ENCODE measurements at places on chromosomes 5 and 9.

GRCh38 chr5:116892993-116893392 lies 318.4 kb upstream of the SEMA6A start:
- no peak for DNase-seq

GRCh38 chr5:96094904-96095303 lies 133.3 kb upstream of the ELL2 start:
- DNase-seq: peak; percentile 26

DNA sequence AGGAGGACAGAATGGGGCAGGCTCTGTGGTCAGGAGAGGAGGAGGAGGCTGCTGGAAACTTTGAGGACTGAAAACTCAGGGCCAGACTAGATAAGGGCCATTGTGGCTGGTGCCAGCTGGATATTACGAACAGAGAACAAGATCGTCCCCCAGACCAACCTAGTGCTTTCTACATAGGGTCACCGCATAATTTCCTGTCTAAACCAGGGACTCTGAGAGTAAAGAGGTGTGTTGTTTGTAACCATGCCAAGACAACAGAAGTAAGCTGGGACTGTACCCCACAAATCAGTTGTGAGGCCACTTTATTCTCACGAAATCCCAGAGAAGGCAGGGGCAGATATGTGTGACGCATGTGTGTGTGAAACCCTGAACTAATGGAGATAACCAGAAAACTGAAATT lies 20.3 kb upstream of the GFPT2 start:
- no peak for DNase-seq

DNA sequence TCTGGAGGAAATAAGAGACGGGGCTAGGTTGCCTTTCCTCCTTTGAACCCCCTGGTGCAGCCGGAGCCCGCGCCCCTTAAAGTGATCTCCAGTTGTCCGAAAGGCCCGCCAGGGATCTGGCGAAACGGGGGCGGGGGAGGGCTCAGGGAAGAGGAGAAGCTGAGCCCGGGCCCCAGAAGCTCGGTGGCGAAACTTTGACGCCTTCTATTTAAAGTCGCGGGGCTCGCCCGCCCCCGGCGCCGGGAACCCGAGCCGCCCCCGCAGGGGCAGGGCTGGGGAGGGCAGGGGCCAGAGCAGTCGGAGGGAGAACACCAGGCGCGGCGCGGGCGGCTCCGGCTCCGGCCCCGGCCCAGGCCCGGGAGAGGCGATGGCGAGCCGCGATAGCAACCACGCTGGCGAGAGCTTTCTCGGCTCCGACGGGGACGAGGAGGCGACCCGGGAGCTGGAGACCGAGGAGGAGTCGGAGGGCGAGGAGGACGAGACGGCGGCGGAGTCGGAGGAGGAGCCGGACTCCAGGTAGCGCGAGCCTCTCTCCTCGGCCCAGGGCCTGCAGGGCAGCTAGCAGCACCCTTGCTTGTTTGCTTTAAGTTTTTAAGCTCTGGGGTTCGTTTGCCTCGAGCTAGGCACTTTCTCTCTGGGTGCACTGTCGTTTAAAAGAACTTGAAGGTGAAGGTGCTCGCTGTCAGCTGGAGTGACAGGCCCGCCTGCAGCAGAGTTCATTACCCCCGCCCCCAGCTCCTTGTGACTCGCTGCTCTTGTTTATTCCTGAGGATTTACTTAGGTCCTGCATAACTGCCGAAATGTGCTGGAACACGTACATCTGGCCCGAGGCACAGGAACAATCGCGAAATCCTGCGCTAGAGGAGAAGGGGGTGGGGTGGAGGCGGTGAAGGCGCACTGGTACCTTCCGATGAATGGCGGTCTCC lies at the start of gene CMYA5:
Gene CMYA5 (plus strand): TSS at position 296 of the 926 bp plus-strand sequence. CDS start 72 bp downstream, at position 368.
- no peak for DNase-seq

DNA sequence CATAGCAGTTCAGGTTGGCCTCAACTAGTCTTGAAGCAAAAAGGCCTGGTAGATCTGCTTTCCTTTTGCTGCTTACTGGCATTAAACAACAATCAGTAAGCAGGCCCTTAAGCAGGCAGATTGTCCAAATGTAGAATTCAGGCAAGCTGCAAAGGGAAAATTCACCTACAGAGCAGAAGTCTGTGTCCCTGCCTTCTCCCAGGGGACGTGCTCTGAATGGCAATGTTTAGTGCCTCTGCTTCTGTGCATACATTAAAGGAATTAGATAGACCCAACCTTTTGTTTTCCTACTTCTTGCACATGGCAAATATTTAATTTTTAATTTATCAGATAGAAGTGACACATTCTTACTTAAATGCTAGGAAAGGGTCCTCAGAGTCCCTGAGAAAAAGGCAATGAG lies 328.8 kb upstream of the PIK3R1 start:
- no peak for DNase-seq

- DNase-seq: no peak
Observed at GRCh38 chr5:135329913-135330797, 68.9 kb downstream of the MACROH2A1 start.
